ENCODE measurements at places on chromosomes 6 and 20. TPM values are rescaled to one million over a fixed set of nuclear protein-coding genes. Genes with fewer than 3 reads are reported as not detected.

DNA sequence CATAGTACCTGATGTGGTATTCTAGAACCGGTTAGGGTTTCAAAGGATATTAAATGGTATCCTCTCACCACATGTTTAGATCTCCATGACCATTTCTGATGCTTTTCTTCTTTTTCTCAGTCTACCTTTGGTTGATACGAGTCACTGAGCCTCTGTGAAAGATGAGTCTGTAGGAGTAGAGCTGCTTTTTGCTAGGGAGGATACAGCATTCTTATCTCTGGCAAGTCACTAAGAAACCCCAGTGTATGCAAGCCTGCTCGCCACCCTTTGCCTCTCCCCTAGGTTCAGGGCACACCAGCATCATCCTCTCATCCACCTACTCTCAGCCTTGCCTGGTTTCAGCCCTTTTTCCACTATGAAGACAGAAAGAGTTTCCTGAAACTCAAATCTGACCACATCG lies 89.9 kb downstream of the MTFR2 start:
- no peak overlapping the region for H3K27ac ChIP-seq
- no peak overlapping the region for H3K4me3 ChIP-seq
- no peaks in the 10 kb centered on the region for H3K27me3 ChIP-seq
- H3K36me3 ChIP-seq, result no peaks in the 10 kb centered on the region
- H3K4me1 ChIP-seq, result peaks cover 17% of the 10 kb centered on the region

ATP6V1G2 gene
- 3.0 TPM for polyA plus RNA-seq

TOMM6 gene
- polyA plus RNA-seq, result 244 TPM

DNA sequence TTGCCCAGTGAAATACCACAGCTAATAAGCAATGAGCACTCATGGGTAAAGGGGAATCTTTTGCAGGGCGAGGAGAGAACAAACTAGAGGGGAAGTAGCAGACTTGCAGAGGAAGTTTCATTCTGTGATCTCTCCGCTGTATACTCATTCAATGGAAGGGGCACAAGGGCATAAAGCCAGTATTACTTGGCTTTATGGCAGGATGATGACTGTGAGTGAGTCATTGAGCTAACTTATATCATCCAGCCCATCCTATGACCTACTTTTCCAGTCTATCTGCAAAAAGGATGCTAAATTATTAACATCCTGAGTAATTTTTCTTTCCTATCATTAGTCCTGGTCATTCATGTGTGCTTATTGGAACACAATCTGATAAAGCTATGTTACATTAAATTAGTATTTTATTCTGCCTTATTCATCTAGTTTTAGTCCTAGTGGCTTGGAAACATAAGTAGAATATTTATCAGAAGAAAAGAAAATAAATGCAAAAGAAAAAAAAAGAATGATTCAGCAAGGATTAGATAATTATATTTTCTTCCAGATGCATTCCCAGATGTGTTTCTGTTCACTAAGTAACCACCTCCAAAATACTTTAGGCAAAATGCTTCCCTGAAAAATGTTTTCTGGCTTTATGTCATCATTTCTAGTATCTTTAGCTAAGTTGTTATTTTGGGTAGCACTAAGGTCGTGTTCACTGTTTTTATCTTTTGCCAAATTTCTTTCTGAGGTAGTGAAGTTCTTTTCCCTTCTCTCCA lies 471.7 kb downstream of the CDKAL1 start:
- H3K27me3 ChIP-seq, result no peaks in the 10 kb centered on the region
- no peak overlapping the region for H3K27ac ChIP-seq
- H3K36me3 ChIP-seq, result no peaks in the 10 kb centered on the region
- H3K4me1 ChIP-seq, result no peaks in the 10 kb centered on the region
- no peak for DNase-seq

DNA sequence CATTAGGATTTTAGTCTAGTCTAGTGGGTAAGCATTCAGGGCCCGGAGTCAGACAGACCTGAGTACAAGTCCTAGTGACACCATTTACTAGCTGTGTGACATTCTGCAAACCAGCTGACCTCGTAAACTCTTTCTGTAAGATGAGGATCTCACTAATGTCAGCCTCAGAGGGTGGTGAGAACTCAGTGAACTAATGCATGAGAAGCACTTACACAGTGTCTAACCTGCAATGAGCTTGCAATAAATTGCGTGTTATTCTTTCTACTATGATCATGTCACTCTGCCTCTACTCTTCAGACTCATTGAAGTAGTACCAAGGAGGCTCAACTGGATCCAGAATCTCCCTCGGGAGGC lies 41.1 kb upstream of the ZNF831 start:
- H3K27me3 ChIP-seq, result no peaks in the 10 kb centered on the region
- no peaks in the 10 kb centered on the region for H3K36me3 ChIP-seq
- no peak for DNase-seq
- H3K27ac ChIP-seq, result no peak overlapping the region
- H3K4me1 ChIP-seq, result no peaks in the 10 kb centered on the region
- H3K4me3 ChIP-seq, result no peak overlapping the region

DNA sequence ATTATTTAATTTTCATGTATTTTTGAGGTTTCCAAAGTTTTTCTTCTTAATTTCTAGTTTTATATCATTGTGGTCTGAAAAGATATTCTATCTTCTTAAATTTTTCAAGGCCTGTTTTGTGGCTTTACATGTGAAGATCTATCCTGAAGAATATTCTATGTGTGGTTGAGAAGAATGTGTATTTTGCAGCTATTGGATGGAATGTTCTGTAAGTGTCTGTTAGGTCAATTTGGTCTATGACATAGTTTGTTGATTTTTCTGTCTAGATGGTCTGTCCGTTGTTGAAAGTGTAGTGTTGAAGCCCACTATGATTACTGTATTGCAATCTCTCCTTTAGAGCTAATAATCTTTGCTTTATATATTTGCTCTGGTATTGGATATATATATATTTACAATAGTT lies 125.7 kb downstream of the CRYBG1 start:
- H3K4me1 ChIP-seq, result no peaks in the 10 kb centered on the region
- no peak for DNase-seq
- no peaks in the 10 kb centered on the region for H3K27me3 ChIP-seq
- no peak overlapping the region for H3K4me3 ChIP-seq
- H3K27ac ChIP-seq, result no peak overlapping the region

GRCh38 chr20:23147647-23147963 lies 61.5 kb upstream of the CD93 start:
- H3K4me1 ChIP-seq, result peaks cover 5% of the 10 kb centered on the region
- H3K27ac ChIP-seq, result no peak overlapping the region
- H3K4me3 ChIP-seq, result no peak overlapping the region
- DNase-seq, result no peak
- no peaks in the 10 kb centered on the region for H3K36me3 ChIP-seq
- H3K27me3 ChIP-seq, result no peaks in the 10 kb centered on the region

DNA sequence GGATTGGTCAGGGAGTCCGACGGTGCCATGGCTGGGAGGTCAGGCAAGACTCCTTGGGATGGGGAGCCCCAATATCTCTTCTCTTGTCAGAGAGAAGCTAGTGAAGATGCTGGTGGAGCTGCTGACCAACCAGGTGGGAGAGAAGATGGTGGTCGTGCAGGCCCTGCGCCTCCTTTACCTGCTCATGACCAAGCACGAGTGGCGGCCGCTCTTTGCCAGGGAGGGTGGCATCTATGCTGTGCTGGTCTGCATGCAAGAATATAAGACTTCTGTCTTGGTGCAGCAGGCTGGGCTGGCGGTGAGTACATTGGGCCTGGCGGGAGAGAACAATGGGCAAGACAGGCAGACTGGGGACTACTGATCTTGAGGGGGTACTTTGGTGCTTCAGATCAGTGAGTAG lies 10.9 kb downstream of the CUL9 start:
- DNase-seq, result no peak
- H3K27me3 ChIP-seq, result no peaks in the 10 kb centered on the region
- H3K27ac ChIP-seq, result no peak overlapping the region

DNA sequence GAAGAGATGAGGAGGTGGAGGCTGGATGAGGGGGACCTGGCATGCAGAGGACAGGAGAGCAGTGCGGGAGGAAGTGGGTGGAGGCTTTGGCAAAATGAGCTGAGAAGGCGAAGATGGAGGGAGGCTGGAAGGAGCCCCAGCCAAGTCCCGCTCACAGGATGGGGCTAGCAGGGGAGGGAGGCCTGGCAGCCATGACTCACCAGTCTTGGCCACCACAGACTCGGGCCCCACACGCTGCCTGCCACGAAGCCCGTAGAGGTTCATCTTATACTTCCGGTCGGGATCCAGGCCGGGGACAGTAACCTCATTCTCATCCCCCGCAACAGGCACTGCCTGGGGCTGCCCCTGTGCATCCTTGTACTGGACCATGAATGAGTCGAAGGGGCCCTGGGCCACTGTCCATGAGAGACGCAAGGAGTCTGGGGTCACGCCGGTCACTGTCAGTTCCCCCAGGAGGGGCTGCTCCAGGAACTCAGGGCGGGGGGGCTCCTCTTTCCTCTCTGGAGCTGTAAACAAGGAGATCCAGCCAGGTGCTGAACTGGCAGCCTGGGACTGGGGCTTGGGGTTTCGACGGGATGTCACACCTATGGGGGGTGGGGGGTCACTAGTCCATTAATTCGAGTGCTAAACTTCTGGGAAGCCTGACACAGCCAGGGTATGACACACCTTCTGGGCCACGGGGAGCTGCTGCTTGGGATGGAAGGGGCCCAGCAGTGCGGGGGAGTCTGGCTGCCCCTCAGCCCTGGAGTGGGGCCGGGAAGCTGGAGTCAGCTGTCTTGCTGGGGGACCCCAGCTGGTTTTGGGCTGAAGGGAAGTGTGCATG lies 27.8 kb downstream of the TNXB start:
- H3K27me3 ChIP-seq, result no peaks in the 10 kb centered on the region
- DNase-seq, result peak; percentile 91
- H3K36me3 ChIP-seq, result no peaks in the 10 kb centered on the region
